Hepatocyte (in vitro differentiated cells): ENCODE measurements at places on chromosomes 11 and 22. TPM values are rescaled to one million over a fixed set of nuclear protein-coding genes. Genes with fewer than 3 reads are reported as not detected.

GRCh38 chr22:32722441-32722840 lies 79.1 kb upstream of the TIMP3 start:
- no peak for DNase-seq
- H3K36me3 ChIP-seq = no peaks in the 10 kb centered on the region
- no peak overlapping the region for H3K4me3 ChIP-seq
- no peak overlapping the region for H3K27ac ChIP-seq

- no peaks in the 10 kb centered on the region for H3K27me3 ChIP-seq
- H3K4me3 ChIP-seq = no peak overlapping the region
- no peaks in the 10 kb centered on the region for H3K36me3 ChIP-seq
- H3K4me1 ChIP-seq = peaks cover 5% of the 10 kb centered on the region
- H3K27ac ChIP-seq = peak overlapping the region; percentile 47
- no peak for DNase-seq
Measured at GRCh38 chr11:16871368-16871767, 132.9 kb downstream of the C11orf58 start.

GRCh38 chr11:10365045-10365444 lies 60.2 kb downstream of the ADM start:
- no peaks in the 10 kb centered on the region for H3K36me3 ChIP-seq
- no peaks in the 10 kb centered on the region for H3K4me1 ChIP-seq
- no peak for DNase-seq
- H3K27me3 ChIP-seq = no peaks in the 10 kb centered on the region
- no peak overlapping the region for H3K4me3 ChIP-seq

Gene APOA5
- total RNA-seq = 16.3 and 20.3 TPM in 2 replicates

Gene NXPE2
- 0.07 and 0.52 TPM in 2 replicates for total RNA-seq

Gene CRYBB1
- total RNA-seq = not detected in 2 replicates

Gene MDK
- total RNA-seq = 515 and 562 TPM in 2 replicates
